ENCODE measurements at places on chromosomes 16 and 17.

GRCh38 chr17:16243385-16243784 lies 26.4 kb downstream of the PIGL start:
- DNase-seq: no peak

DNA sequence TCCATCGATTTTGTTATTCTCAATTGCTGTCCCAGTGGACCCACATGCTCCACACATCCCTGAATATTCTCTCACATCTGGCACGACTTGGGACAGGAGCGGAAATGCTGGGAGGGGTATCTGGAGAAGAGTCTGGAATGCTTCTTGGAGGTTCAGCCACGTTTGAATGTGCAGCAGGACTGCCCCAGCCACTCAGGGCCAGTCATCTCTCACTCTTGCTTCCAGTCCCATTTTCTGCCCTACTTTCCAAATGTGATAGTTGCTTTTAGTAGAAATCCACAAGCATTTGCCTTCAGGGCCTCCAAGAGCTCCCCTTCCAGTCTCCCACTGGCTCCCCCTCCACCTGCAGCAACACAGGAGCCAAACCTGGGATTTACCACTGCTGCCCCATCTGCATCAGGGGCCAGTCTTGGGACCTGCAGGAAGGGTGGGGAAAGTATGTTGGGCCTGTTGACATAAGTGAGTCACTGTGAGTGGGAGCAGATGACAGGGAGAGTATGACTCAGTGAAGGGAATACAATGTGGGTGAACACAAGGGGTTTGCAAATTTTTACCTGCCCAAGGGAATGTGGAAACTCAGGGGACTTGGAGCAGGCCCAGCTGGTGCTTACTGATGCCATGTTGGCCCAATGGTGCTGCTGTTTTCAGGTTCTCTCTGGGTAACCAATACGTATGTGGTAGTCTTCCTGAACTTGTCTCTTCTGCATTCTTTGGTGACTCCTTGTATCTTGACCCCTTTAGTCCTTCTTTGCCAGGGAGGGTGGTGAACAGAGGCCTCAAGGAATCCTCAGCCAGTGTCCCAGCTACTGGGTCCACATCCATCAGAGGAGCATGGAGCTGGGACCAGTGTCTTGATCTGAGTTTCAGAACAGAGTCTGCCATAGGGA lies 78.8 kb upstream of the CRHR1 start:
- peak; percentile 29 for DNase-seq

GRCh38 chr16:66020046-66020445 lies 346.4 kb upstream of the CDH5 start:
- peak; percentile 67 for DNase-seq

- DNase-seq: no peak
These were observed 3.3 kb downstream of the TAF1C start for GRCh38 chr16:84183572-84183875.

DNA sequence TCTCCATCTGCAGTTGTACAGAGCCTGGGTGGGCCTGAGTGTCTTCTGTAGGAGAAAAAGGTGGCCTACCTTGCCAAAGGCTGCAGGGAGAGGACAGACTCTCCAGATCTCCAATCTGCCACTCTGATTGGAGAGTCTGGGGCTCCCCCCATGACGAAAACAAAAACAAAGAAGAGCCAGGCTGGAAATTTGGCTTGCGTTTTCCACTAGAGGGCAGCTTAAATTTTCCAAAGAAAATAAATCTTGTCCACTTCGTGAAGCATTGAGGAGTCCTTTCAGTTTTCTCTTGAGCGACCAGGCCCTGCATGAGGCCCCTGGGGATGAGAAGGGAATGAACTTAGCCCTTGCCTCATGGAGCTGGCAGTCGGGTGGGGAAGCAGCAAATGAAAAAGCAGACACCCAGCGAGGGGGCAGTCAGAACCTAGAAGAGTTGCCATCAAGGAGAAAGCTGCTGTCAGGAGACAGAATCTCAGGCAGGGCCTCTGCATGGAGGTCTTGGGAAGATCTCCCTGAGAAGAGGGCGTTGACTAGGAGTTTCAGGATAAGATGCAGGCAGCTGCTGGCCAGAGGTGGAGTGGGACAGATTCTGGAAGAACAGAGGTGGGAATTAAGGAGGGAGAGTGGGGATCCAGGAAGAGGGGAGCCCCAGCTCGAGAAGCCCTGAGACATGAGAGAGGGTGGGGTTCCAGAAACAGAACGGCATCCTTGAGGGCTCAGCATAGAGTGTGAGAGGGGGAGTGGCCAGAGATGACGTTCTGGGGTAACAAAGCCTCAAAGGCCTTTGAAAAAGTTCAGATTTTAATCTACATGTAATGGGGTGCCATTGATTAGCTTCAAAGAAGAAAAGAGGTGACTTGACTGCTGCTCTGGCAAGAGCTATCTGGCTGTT lies 8.4 kb upstream of the SHCBP1 start:
- DNase-seq: peak; percentile 67

- peak; percentile 59 for DNase-seq
These were observed 70.5 kb downstream of the RBBP6 start for GRCh38 chr16:24609740-24610415.

DNA sequence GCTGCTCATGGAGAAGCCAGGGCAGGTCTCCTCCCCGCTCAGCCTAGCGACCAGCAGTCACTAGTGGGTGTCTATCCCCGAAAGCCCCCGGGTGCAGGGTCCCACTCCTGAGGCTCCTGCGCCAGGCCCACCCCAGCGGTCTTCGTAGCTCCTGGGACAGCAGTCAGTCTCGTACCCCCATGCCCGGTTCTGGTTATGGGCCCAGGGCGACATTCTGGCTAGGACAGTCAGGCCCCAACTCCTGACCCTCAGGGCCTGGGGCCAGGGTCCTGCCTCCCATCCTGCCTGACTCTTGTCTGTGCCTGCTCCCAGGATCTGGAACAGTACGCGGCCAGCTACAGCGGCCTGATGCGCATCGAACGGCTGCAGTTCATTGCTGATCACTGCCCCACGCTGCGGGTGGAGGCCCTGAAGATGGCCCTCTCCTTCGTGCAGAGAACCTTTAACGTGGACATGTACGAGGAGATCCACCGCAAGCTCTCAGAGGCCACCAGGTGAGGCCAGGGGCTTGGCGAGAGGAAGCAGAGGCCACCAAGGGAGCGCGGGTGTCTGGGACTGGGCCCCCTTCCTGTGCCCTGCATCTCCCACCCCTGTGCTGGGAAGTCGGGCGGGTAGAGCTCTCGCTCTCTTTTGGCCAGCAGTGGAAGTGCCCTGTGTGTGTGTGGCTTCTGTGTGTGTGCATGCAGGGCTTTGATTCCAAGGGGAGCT lies 2.0 kb downstream of the GPS1 start:
- no peak for DNase-seq

DNA sequence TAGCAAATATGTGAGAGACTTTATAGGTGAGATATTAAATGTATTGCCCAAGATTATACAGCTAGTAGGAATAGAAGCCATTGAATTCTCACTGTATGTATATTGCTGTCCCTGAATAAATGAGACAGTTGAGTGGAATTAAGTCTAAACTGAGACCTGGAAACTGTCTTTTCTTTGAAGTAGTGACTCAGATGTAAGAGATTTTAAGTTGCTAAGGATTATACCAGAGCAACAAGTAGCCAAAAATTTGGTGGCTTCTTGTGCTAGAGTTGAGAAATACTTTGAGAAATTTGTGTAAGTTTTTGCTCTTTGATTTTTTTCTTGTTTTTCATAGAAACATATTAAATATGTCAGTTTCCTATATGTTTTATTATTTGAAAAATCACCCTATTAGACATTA lies 58.7 kb downstream of the TANC2 start:
- DNase-seq: peak; percentile 43

GRCh38 chr17:61397086-61397842 lies 2.4 kb upstream of the TBX2 start:
- no peak for DNase-seq

DNA sequence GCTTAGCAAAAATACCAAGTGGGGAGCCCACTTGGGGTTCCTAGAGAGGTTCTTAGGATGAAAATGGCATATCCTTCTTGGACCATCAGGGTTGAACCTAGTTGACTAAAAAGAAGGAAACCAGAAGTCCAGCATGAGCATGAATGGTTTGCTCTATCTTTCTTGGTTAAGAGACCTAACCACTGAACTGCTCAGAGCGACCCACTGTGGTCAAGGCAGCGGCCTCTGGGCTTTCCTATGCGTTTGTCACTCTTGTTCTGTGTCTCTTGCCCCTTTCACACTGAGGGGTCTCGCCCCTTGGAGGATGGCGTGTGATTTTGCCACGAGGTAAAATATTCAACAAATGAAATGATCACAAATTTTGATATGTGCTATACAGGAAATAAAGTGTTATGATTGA lies 526 bp upstream of the BORCS6 start:
- no peak for DNase-seq

DNA sequence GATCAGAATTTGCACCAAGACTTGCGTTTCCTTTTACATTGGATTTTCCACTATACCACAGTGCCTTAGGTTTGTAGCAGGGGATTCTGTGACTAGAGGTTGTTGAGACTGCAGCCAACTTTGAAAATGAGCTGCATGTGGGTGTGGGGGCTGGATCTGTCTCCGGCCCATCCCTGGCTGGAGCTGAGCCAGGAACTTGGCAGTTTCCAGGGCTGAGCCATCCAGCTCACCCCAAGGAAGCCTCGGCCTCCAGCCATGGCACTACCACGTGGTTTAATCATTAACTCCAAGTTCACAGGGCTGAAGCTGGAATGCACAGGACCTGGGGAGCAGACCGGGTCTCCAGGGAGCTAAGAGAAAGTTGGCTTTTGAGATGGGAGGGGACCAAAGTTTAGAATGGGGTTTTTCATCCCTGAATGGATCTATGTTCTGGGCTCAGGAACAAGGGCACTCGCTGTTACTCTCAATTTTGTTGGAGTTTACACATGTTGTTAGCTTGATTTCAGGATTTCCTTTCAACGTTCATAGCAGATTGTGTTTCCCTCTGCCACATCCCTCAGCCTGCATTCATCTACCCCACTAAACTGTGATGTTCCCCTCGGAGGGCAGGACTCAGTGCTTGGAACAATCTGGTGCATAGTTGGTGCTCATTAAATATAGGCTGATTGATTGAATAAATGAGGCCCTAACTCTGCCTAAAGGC lies 42.3 kb upstream of the HNF1B start:
- DNase-seq: peak; percentile 50

DNA sequence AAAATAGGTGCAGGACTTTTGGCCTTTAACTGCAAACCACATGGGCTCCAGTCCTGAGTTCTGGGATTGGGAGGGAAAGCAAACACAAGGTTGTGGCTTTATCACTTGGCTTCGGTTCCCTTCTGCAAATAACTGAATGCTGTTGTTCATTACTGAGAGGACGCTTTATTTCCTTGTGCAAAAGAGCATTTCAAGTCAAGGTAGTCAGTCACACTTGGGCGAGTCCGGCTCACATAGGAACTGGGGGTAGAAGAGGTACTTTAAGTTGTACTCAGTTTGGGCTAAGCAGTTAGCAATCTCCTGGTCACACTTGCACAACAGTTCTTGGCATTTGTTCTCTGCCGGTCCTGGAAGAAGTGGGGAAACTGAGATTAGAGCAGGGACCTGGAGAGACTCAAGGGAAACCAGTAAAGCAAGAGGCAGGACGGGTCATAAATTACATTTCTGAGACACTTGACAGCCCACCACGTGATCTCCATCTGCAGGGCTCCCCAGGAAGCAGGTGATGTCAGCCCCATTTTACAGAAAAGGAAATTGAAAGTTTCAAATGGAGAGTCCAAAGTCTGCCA lies 21.6 kb downstream of the PLA2G10 start:
- no peak for DNase-seq

GRCh38 chr17:67518876-67519275 lies 141.8 kb downstream of the PITPNC1 start:
- DNase-seq: peak; percentile 42

DNA sequence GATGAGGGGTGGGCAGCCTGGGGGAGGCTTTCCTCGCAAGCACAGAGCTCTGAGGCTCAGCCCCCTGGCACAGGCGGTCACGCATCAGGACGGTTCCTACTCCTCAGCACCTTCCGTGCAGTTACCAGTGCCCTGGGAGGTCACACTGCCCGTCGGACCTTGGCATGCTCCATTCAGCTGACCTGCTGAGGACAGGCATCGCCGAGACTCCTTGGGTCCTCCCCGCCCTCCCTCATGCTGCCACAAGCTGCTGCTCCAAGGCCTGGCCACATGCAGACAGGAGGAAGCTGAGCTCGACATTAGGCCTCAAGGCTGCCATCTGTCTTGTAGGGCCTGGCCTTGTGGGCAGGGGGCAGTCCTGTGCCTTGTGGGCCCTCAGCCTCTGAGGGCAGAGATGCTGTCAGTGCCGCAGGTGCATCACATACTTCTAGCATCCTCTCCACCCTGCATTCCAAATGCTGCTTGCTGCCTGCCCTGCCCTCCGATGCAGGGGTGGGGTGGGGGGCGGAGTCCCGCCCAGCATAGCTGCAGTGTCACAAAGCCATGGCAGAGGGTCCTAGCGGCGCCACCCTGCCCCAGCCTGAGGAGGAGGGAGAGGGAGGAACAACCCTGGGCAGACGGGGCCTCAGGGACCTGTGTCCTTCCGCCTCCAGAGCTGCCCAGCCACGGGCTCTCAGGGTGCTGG lies 9.3 kb downstream of the C16orf90 start:
- DNase-seq: no peak

- DNase-seq: no peak
These were observed 23.3 kb downstream of the MAP1LC3B start for GRCh38 chr16:87415441-87415840.

- DNase-seq: peak; percentile 42
These were observed 6.0 kb downstream of the RSPRY1 start for GRCh38 chr16:57192146-57192545.

DNA sequence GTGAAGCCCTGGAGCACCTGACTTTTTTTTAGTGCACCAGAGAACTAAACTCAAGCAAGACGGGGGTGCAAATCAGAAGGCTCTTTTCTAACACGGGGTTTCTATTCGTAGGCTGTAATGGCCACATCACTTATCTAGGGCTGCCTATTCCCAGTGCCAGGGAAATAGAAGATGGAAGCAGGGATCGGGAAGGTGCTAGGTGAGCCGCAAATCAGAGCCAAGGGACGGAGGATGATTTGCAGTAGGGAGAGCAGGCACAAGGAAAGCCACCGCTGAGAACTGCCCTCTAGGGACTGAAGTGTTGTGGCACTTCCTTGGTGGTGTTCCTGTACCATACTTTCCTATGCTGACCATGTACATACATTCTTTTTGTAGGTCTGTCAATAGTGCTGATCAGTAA lies 7.8 kb upstream of the SLC46A1 start:
- no peak for DNase-seq

DNA sequence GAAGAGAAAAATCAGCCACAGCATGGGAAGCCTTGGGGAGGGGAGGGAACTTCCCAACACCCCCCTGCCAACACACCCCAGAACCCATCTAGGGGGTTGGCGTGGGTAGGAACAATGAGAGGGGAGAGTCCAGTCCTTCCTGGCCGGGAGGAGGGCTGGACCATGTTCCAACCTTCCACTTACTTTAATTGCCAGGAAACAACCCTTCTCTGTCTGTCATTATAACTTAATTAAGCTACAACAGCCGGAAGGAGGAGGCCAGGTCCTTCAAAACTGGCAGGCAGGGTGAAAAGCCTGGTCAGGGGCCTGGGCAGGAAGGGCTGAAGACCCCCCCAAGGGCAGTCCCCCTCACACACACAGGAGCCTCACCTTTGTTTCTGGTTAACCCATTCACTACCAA lies 447.0 kb downstream of the SOX9 start:
- DNase-seq: no peak

- DNase-seq: no peak
These were observed 114.5 kb upstream of the MAF start for GRCh38 chr16:79715061-79715460.

All from EH (cell line).